Regular cardiac myocyte (primary cell): ENCODE measurements at places on chromosomes 16 and 17. TPM values are rescaled to one million over a fixed set of nuclear protein-coding genes. Genes with fewer than 3 reads are reported as not detected.

Gene HS3ST3A1
- 4.8 and 12.7 TPM in 2 replicates for total RNA-seq

Gene DRC3
- under 0.01 and 0.38 TPM in 2 replicates for total RNA-seq

Gene SLC9A5
- 1.2 and 2.3 TPM in 2 replicates for total RNA-seq

Gene ETV4
- 1.1 and 3.6 TPM in 2 replicates for total RNA-seq
